ENCODE measurements at places on chromosomes 16 and 17. TPM values are rescaled to one million over a fixed set of nuclear protein-coding genes. Genes with fewer than 3 reads are reported as not detected.

HSD17B1 gene
- total RNA-seq, result 0.62 TPM

CCNF gene
- 10.8 TPM for total RNA-seq

TBC1D28 gene
- total RNA-seq, result not detected

MEAK7 gene
- total RNA-seq, result 12.8 TPM

UBE2G1 gene
- 43.4 TPM for total RNA-seq

COIL gene
- total RNA-seq, result 26.7 TPM

CCL17 gene
- not detected for total RNA-seq

ZG16B gene
- total RNA-seq, result 0.47 TPM

DNAAF1 gene
- total RNA-seq, result 0.62 TPM

MYH2 gene
- total RNA-seq, result 0.62 TPM

UNC13D gene
- total RNA-seq, result 1.1 TPM

CA5A gene
- not detected for total RNA-seq

ANKS3 gene
- total RNA-seq, result 19.8 TPM

C1QBP gene
- total RNA-seq, result 123 TPM

VTN gene
- total RNA-seq, result 0.31 TPM

SLFN14 gene
- 0.31 TPM for total RNA-seq

DPEP2 gene
- total RNA-seq, result not detected

AATF gene
- total RNA-seq, result 16.1 TPM

CES2 gene
- total RNA-seq, result 24.6 TPM

SNX20 gene
- total RNA-seq, result 0.16 TPM

CACNG3 gene
- 2.5 TPM for total RNA-seq

OTOA gene
- 1.1 TPM for total RNA-seq

EPX gene
- total RNA-seq, result not detected

CDC6 gene
- total RNA-seq, result 1.6 TPM

PNMT gene
- total RNA-seq, result 2.2 TPM

HCRT gene
- total RNA-seq, result not detected

MFAP4 gene
- total RNA-seq, result 0.47 TPM

CPHXL gene
- not detected for total RNA-seq

FASN gene
- total RNA-seq, result 84.1 TPM
